ENCODE measurements at places on chromosomes 3 and 15. TPM values are rescaled to one million over a fixed set of nuclear protein-coding genes. Genes with fewer than 3 reads are reported as not detected.

Gene GOLGA6A
- not detected for total RNA-seq

- no peak for DNase-seq
Measured at GRCh38 chr3:152377184-152377570, 108.4 kb downstream of the MBNL1 start.

DNA sequence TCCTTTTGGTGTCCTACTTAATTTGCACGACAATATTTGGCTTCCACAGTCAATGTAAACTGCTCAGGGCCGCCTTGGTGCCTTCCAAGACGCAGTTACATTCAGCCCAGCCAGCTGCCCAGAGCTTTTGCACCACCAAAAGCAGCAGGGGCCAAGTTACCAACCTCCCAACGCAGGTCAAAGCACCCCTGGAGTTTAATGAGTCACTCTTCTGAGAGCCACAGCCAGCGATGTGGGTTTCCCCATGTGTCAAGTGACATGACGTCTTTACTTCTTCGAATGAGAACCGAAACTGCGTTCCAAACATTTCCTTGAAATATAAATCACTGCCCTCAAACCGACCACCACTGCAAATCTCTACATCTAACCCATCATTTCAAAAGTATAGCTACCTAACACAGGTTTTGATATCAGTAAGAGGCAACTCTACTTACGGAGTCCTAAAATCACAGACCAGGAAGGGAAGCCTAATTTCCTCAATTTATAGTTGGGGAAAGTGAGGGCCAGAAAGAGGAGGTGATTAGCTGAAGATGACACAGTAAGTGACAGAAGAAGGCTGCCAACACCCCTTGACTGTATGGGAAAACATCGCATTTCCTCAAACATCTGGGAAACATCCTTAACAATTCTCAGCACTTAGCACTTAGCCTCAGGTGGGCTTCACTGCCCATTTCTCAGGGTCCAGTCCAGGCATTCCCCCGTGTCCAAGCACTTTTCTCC is 24.5 kb downstream of the MB21D2 start:
- DNase-seq: peak; percentile 44

DNA sequence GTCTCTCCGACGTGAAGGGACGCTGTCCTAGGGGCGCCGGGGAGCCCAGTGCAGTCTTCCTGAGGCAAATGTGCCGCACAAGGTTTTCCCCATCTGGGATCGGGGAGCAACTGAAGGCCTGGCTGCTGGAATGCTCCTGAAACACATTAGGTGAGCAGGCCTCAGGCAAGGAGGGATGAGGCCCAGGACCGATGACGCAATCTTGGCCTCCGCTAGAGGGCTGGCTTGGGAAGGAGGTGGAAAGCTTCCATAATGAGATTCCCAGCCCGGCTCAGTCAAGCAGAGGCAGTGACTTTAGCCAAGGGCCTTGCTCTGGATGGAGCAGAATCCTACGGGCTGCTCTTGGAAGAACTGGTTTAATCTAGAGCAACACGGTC is 50.8 kb downstream of the CPN2 start:
- no peak for DNase-seq

- DNase-seq: no peak
Measured at GRCh38 chr3:133461291-133461690, 61.4 kb downstream of the BFSP2 start.

GRCh38 chr15:70050970-70051369 is 46.7 kb downstream of the TLE3 start:
- DNase-seq: no peak

GRCh38 chr3:13016083-13016720 is 57.0 kb downstream of the IQSEC1 start:
- no peak for DNase-seq

GRCh38 chr3:43905157-43905556 is 214.4 kb downstream of the ABHD5 start:
- no peak for DNase-seq

Gene LTK
- 0.21 TPM for total RNA-seq

DNA sequence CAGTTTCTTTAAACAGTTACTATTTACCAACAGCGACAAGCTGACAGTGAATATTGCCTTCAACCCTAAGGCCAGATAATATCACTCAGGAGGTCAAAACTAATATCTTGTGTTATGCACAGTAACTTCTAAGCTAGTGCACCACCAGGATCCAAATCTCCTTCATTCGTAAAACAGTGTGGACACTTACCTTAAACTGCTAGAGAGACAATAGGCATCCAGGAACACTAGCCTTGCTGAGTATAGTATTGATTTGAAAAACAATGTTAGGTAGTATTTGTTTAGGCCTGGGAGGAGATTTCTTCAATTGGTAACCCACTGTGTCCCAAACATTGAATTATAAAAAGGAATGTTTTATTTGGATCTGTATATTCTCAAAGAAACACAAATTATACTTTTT is 707.9 kb upstream of the UBE2E2 start:
- no peak for DNase-seq

DNA sequence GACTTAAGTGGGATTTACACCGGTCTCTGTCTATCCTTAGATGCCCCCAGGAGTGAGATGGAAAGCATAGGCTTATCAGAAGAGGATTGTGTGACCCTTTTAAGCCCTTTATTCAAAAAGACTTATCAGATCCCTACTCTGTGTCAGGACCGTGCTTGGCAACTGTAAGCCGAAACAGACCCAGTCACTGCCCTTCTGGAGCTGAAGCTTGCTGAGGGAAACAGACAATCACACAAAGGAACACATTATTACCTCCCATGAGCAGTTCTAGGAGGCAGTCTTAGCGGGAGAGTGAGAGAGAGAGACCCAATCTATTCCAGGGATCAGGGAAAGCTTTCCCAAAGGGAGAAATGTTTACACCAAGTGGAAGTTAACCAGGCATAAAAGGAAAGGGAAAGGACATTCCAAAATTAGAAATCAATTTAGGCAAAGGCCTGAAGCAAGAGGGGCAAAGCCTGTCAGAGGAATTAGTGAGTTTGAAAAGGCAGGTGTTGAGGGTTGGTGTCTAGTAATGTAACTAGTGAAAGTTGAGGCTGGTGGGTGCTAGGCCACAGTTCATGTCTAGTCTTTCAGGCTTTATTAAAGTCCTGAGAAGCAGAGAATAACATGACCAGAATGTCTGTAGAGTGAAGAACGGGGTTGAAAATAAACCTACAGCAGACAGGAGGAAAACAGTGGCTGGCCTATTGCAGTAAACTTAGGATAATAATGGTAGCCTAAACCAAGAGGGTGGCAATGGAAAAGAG is 86.7 kb downstream of the THBS1 start:
- DNase-seq: no peak

Gene MYLK
- total RNA-seq: 17.2 TPM

DNA sequence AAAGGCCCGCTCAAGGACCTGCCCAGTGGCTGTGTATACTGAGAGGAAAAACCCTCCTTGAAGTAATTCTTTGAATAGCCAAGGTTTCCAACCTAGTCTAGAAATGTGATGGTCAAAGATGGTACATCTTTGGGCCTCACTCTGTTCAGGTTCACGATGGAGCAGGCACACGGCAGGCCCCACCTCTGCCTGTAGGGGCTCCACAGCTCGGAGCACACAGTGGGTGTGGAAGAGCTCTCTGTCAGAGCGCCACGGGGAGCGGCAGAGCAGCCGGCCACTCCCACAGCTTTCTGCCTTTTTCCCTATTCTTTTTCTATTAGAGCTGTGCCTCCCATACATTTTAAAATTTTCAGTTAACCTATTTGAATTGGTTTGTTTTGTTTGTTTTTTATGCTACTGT is 89.5 kb downstream of the CTNNB1 start:
- DNase-seq: no peak

DNA sequence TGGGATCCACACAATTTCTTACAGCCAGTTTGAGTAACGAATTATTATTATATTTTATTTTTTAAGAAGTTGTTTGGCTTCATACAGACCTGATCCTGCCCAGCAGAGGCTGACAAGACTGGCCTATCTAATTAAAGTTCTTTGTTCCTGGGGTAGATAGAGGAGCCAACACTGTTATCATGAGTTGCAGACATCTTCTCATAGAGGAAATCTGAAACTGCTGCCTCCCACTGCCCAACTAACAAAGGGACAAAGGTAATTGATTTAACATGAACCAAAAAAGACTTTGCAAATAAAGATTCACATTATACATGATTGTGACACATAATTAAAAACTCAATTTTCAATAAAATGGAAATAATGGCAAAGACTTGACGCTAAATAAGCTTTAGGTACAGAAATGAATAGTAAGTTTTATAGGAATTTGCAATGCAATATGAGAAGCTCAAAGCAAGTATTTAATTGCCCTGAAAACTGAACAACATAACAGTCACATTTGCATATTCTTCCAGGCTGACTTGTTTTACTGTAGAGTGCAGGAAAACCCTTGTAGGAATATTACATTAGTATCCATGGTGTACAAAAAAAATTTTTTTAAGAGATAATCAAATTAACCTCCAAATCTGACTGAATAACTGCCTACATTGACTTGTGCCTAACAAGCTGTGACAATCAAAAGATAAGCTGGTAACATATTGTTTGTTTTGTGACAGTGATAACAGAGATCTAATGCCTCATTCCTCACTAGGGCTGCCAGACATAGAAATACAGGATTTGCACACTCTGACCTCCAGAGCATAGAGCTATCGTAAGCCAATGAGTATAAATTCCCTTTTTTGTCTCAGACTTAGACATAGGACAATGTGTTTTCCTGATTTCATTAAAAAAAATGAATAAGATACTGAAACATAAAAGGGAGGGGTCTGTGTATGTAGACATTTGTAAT is 273.2 kb downstream of the MFSD1 start:
- DNase-seq: no peak

Gene TGM4
- 0.24 TPM for total RNA-seq

DNA sequence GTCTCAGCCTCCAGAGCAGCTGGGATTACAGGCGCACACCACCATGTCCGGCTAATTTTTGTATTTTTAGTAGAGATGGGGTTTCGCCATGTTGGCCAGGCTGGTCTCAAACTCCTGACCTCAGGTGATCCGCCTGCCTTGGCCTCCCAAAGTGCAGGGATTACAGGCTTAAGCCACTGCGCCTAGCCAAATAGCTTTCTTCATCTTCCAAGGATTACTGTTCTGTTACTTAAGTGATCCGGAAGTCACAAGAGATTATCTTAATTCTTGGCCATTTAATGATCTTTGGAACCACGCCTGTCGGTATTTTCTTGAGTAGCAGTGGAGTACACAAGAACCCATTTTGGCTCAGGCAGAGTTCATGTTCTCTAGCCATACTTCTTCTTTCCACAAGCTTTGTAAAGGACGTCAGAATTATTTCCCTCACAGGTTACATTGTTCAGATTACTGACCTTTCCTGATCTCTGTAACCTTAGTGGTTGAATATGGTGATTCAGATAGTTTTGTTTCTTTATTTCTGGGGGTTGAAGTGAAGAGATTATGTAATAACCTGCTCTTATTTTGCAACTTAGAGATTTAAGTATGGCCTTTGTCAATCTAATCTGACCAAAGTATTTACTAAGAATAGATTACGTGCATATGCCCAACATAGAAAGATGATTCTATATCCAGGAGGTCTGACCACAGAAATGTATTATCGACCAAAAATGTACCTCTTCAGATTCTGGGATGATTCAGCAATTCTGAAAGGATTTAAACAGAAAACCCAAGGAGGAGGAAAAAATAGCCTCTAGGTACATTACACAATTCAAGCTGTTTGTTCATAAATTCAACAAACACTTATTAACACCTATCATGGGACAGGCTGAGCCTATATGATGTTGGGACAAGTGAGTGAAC is 132.2 kb downstream of the GREM1 start:
- DNase-seq: no peak

Gene MAGI1
- total RNA-seq: 47.7 TPM

DNA sequence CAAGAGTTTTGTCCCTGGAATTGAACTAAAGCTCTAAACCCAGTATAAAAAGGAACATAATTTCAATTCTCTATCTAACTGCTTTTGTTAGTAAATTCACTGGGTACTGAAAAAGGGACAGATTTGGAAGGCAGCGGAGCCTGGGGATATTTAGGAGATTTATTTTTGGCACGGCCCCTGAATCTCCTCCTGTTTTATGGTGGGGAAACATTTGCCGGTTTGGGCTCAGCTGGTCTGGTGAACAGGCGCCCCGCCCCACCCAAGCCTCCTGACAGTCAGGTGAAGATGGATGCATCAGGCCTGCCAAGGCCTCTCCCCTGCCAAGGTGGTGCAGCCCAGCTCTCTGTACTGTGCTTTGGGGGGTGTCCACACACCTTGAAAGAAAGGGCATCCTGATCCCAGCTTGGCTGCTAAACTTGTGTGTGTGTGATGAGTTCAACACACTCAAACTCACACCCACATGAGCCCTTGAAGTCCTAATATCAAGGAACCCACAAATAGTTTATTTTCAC is 46.3 kb downstream of the EBLN2 start:
- DNase-seq: no peak

DNA sequence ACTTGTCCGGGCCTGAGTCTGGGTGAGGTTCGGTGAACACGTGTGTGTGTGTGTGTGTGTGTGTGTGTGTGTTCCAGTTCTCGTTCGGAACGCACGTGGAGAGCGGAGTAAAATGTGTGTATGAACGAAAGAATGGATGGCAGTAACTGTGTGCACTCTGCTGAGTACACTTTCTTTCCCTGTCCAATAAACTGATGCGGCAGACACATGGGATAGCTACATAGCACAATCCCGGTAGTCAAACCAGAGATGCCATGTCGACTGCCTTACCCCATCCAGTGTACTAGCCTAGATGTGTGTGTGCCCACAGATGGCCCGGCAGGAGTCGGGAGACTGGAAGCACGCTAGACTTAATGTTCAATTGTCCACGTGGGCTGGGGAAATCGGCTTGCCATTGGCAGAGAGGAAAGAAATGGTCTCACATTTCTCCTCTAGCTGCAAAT is 507 bp upstream of the GOLIM4 start:
- DNase-seq: peak; percentile 92

DNA sequence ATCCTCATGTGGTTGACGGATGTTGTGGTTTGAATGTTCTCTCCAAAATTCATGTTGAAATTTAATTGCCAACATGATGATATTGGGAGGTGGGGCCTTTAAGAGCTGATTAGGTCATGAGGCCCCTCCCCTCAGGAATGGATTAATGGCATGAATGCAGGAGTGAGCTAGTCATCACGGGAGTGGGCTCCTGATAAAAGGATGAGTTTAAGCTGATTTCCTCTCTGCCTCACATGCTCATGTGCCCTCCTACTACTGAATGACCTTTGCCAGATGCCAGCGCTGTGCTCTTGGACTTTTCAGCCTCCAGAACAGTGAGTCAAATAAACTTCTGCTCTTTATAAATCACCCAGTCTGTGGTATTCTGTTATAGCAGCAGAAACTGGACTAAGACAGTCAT is 111.2 kb downstream of the MYO5A start:
- peak; percentile 90 for DNase-seq

Gene PLSCR2
- total RNA-seq: not detected

- DNase-seq: no peak
Measured at GRCh38 chr3:61580982-61581643, 19.7 kb downstream of the PTPRG start.

Gene ARNT2
- 0.20 TPM for total RNA-seq
